Esophagus mucosa (tissue), 1 donor: ENCODE measurements at places on chromosomes 1 and 21. TPM values are rescaled to one million over a fixed set of nuclear protein-coding genes. Genes with fewer than 3 reads are reported as not detected.

ABCD3 gene
- 30.3 TPM for total RNA-seq

ECM1 gene
- 438 TPM for total RNA-seq

DNA sequence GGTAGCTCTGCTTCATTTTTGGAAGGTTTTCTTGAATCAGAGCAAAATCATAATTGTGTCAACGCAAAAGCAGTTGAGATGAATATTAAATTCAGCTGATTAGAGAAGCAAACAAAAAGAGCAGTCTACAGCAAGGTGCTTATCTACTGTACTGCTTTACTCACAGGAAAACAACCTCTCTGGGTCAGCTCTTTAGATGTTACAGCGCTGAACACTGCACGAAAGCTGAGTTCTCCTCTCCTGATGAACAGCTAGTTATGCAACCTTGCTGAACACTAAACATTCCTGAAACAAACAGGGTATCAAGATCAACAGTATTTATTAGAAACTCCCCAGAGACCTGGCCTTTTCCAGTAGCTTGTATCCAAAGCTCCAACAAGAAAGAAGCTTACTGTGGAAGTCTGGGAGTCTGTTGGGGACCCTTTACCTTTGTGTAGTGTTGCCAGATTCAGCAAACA lies 41.3 kb downstream of the TBCE start:
- no peak for ATAC-seq

DNA sequence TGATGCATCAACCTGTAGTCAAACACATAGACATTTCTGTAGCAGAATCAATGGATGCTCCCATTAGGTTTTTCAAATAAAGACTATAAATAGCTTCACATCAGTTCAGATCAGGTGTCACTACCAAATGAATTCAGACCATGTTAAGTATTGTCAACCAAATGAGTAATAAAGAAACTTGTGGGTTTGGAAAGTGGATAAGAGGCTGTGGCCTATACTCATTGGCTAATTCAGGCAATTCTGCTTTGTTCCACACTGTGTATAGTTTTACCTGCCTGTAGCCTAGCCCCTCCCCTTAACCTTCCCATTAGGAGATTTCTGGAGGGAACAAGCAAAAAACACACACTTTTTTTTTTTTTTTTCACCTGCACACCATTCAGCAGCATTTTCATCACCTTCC lies 321.2 kb downstream of the HLX start:
- ATAC-seq: no peak
